ENCODE measurements at places on chromosomes 3 and 15. TPM values are rescaled to one million over a fixed set of nuclear protein-coding genes. Genes with fewer than 3 reads are reported as not detected.

DNA sequence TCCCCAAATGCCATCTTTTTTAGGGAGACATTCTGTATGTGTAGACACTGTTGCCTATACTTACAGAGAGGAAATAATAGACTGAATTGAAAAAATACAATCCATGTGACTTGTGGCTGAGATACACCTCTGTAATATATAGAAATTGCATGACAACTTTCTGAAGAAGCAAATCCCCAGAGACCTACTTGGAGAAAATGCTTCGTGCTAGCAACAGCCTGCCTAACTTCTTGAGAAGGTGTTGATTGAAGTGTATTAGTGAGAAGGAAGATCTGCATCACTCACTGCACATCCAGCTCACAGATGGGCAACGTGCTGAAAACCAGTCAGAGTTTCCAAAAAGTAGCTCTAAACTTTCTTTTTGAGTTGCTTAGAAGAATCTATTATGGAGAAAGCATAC is 404.1 kb downstream of the EPHB1 start:
- no peak for DNase-seq

DNA sequence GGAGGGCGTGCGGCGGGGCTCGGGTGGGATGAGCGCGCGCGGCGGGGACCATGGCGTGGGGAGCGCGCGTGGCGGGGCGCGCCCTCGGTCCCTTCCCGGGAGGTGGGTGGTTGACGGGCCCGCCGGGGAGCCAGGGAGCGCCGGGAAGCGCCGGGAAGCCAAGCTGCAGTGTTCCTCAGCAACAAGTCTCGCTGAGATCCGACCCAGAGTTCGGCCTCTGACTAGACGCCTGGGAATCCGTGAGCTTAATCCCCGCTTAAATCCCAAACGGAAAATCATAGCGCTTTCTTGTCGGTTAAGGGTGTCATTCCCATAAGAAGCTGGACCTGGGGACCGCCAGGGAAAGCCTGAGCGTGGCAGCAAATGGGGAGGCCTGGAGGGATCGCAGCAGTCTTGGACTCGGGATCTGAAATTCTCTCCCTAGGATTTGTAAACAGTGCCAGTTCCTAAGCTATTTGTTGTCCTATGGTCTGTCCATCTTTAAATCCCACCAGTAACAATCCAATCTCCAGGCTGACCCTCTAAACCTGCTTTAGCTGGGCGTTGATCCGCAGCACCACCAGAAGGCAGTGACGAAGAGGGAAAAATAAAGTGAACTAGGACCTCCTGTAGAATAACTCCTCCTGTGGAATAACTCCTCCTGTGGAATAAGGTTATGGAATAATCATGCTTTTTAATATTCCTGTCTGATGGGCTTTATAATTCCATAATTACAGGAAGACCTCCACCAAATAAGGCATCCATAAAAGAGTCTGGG is 570 bp upstream of the NEDD4 start:
- no peak for DNase-seq

- no peak for DNase-seq
These were observed 60.7 kb downstream of the UBE2E2 start for GRCh38 chr3:23263796-23264195.

DNA sequence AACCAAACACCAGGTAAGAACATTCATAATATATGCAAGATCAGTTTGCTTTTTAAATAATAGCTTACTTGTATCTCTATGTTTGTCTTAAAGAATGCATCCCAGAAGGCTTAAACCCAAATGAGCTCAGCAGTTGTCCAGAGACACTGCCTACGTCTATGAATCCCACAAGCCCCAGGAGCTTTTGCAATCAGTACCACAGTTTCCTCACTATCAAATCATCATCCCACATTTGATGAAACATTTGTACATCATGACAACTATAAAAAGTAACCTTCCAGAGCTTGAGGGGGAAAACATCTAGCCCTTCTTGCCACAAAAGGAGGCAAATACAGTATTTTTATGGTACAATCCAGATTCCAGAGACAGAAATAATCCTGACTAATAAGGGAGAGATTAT is 63.7 kb downstream of the ATP8B4 start:
- no peak for DNase-seq

- DNase-seq, result no peak
These were observed 16.4 kb upstream of the SLC35G2 start for GRCh38 chr3:136802481-136802996.

DNA sequence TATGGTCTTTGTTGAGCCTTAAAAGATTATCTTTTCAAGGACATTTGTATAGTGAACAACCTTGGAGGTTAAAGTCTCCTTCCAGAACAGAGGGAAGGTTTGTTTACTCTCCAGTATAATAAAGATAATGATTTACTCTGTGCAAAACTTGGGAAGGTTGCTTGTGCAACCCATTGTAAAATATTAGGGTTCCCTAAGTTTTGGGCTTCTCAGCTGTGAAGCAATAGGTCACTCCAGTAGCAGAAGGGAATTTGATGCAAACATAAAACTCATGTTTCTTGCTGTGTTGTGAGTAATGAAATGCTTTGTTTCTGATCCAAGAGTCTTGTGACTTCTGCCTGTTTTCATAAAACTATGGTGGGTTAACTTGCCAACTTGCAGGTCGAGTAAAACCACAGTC is 177.5 kb downstream of the SUCNR1 start:
- no peak for DNase-seq

DNA sequence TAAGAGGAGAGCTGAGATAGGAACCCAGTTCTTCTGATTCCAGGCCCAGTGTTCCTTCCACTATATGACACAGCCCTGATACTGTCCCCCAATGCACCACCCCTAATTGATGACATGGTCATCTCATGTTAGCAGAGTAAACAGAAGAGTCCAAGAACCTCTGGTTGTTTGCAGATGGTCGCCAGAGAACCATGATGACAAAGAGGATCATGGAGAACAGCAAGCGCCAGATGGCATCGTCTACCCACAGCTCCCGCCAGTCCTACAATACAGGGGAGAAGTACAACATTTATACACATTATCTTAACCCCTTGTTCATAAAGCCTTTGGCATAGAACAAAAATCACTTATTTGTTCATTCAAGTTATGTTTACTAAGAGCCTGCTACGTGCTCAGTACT is 18.5 kb upstream of the VPS39 start:
- no peak for DNase-seq

GRCh38 chr3:39407259-39407629 is 724 bp downstream of the RPSA start:
- DNase-seq, result no peak

DNA sequence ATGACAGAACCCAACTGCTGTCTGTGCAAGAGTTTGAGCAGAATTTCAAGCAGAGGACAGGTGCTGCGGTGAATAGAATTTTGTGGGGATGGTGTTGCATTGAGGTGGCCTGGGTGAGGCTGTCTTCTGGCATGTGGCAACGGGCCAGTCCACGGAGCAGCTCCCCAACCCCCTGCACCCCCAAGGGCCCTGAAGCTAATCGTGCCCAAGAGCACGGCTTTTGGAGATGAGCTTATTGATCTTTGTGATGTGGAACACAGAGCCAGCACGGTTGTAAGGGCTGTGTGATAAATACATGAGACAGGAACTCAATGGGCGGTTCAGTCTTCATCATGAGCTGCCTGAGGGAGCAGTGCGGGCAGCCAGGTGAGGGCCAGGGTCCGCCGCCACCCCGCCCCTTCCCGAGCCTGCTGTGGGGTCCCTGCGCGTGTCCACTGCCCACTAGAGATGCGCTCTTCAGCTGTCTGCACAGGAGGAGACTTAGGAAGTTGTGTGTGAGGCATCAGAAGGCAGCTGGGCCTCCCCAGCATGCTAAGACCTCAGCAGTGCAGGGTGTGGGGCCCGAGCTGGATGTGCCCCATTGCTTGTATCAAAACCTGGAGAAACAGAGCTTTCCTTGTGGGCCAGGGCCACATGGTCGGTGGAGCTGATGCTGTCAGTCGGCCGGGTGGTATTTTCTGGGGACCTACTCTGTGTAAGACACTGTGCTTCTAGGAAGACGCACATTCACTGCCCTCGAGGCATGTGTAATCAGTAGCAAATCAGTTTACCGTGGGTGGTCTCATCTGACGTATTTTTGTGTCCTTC is 90.5 kb downstream of the CHRNA7 start:
- DNase-seq, result no peak

DNA sequence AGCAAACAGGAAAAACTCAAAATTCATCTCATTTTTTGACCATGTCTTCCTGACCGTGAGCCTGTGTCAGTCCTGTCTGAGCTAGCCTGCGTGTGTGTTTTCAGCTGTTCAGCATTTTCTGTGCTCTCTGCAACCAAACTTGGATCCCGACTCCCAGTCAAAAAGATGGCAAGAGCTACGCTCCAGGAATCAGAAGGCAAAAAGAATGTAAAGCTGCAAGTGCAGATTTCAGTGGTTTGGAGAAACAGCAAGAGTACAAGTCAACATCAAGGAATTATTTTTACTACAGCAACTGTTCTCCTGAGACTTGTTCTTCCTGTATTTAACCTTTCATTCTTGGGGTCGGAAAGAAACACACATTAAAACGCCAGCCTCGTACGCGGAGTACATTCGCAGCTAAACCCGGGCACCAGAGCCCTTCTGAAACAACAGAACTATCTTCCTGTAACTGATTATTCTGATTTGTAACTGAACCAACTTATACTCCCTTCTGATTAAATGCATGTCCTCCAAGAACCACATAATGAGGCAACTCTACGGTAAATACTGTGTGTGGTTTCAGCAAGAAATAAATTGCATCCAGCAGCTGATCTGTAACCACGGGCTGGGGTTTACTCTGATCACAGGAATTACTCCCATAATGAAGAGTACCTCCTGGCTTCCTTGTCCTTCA is 107.4 kb downstream of the LRIG1 start:
- DNase-seq, result no peak

- no peak for DNase-seq
These were observed 1.1 kb downstream of the PLXNB1 start for GRCh38 chr3:48428572-48429316.

DNA sequence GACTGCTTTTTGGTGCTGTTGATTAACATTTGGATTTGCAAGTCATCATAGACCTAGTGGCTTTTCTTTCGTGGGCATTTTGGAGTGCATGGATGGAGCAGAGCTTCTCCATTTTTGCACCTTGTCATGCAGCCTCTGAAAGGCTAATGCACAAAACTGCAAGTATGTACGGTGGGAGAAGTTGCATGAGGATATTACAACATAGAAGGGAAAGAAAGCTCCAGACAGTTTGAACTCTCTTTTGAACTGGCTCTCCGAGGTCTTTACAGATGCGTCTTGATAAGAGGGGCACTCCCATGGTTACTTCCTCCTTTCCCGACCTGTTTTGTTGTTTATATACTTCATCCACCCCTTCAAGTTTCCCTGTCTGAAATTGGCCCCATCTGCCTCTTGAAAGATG is 147.1 kb upstream of the GBE1 start:
- no peak for DNase-seq

GRCh38 chr3:56424336-56424735 is 43.9 kb downstream of the ERC2 start:
- no peak for DNase-seq

DNA sequence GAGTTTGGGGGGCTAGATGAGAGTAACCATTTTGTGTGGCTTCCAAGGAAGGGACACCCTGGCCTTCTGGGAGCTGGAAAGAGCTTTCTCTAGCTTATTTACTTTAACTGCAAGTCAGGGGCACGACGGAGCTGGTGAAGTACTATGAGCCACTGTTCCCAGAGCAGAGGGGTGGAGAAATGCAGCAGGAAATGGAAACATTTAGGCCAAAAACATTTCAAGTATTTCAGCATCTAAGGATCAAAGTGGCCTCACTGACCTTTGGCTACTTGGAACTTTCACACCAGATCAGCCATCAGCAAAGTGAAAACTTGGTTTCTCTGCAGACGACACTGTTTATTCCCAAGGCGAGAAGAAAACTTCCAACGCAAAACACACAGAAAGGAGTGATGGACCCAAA is 7.9 kb downstream of the DGKG start:
- no peak for DNase-seq

GRCh38 chr3:114127517-114127916 is 51.3 kb downstream of the DRD3 start:
- DNase-seq, result no peak

- DNase-seq, result no peak
These were observed 24.8 kb downstream of the GABRR3 start for GRCh38 chr3:98010194-98010882.

- DNase-seq, result no peak
These were observed 21.8 kb upstream of the RBP1 start for GRCh38 chr3:139561255-139561817.

DNA sequence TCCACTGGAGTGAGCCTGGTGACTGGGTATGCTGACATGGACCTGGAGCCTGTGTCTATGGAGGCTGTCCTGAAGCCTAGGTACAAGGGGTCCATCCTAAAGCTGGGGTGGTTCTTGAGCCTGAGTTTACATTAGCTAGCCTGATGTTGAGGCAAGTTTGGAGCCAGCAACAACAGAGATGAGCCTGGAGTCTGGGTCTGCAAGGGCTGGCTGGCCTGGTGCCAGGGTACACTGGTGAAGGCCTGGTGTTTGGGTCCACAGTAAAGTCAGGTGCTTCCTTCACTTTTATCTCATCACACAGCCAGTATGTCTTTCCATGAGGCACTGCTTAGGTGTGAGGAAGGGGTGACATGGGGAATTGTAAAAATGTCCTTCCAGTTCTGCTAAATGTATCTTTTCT is 49.5 kb downstream of the TP63 start:
- DNase-seq, result no peak

- no peak for DNase-seq
These were observed 15.8 kb downstream of the CHD2 start for GRCh38 chr15:92915766-92916435.

DNA sequence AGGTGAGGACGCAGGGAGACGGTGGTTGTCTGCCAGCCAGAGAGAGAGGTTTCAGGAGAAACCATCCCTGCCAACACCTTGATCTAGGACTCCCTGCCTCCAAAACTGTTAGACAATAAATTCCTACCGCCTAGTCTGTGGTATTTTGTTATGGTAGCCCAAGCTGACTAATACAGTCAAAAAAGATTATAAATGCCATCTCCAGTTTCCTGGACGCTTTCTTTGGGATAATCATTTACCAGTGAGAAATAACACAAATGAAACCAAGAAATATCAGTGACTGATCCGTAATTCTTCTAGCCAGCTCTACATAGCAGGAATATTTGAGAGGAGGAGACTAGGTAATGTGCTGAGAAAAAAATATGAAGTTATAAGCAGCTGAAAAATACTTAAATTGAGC is 707.8 kb upstream of the LMCD1 start:
- no peak for DNase-seq

- no peak for DNase-seq
These were observed 110.0 kb downstream of the AQP9 start for GRCh38 chr15:58247855-58248842.

GRCh38 chr15:88440021-88440420 is 27.2 kb downstream of the MRPL46 start:
- DNase-seq, result no peak

Gene HIGD2B
- total RNA-seq, result not detected

Gene PTH1R
- total RNA-seq, result 19.6 TPM

Gene VEPH1
- total RNA-seq, result 0.48 TPM

Gene BFSP2
- not detected for total RNA-seq

Gene C3orf22
- not detected for total RNA-seq

Gene FBXL22
- total RNA-seq, result 0.56 TPM

Gene TLR9
- not detected for total RNA-seq

Gene CIDEC
- total RNA-seq, result 318 TPM

Gene ZPLD1
- total RNA-seq, result not detected

Gene ASB14
- total RNA-seq, result not detected

Gene TUSC7
- not detected for total RNA-seq

Gene TERC
- total RNA-seq, result 54.1 TPM

Gene SCAANT1
- total RNA-seq, result not detected

Gene MYH15
- total RNA-seq, result not detected

Gene ZNF621
- total RNA-seq, result 17.5 TPM
